ENCODE measurements at places on chromosomes 3 and 15.

DNA sequence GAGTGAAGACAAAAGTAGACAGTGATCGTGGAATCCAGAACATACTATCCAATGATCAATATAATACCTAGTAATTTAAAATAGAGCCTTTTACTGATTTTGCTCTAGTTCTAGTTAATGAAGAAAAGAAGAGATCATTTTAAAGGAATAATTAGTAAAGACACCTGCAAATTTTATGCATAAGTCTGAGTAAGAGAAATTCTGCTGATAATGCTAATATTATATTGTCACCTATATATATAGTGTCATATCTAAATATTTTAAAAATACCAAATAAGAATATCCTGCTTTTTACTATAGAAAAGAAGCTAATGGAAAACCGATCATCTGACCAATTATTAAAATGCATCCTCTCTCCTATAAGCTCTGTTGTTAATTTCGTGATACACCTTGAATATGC is 152.1 kb downstream of the CNTN4 start:
- DNase-seq, result no peak

GRCh38 chr3:107833722-107834416 is 257.0 kb downstream of the CD47 start:
- DNase-seq, result no peak

DNA sequence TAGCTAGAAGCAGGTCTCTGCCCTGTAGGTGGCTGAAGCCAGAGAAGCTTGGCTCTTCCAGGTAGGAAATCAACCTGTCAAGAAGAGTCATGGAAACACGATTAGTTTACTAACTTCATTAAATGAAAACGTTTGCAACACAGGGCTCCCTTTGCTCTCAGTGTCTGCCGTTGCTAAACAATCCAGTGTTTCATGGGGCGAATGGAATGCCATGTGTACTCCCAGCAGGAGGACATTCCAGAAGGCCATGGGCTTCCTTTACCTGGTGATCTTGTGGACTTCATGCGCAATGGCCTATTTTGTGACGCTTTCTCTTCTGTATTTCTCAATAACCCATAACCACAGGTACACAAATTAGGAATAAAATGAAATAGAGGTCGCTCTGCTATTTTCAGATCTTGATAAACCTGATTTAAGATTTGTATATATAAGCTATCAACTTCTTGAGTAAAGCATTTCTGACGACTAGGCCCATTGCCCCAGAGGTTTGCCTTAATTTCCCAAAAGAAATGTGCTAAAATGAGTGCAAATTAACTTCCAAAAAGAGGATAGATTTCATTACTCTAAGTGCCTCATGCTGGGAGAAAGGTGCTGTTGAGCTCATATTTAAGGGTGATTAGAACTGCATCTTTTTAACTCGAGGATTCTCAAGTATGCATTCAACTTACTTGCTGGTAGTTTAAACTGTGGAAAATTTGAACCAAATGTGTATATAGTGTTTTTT is 171.0 kb downstream of the EPHA3 start:
- no peak for DNase-seq

GRCh38 chr3:24254649-24255048 is 240.0 kb downstream of the THRB start:
- no peak for DNase-seq

- DNase-seq, result no peak
These were observed 59.2 kb upstream of the IL12A start for GRCh38 chr3:159929171-159930141.

GRCh38 chr3:98982351-98982750 is 80.9 kb upstream of the DCBLD2 start:
- no peak for DNase-seq

GRCh38 chr3:13662238-13662847 is 113.4 kb downstream of the FBLN2 start:
- no peak for DNase-seq

DNA sequence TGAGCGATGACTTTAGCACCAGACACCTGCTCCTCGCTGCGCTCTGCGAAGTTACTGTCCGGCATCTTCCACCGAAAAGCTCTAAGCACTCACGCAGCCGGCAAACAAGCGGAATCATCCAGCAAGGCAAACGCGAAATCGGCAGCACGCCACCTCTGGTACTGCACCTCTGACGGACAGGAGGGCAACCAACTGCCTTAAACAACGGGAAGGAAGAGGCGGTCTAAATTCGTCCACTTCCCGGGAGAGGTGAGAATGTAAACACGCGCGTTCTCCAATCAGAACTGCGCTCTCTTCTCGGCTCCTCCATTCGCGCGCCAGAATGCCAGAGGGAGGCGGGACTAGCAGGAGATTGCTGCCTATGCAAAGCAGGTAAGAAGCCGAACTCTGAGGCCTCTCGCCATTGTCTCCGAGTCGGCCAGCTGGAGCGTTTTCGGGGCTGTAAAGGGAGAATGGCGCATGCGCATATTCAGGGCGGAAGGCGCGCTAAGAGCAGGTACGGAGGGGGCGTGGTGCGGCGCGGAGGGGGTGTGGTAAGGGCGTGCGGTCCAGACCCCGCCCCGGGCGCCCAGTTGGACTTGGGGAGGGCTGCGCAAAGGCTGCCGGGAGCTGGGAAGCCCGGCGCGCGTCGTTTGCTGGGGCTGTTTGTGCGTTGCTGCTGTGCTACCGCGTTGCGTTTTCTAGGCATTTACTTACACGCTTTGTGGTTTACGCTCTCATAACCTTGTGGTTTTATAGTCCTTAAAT is at the start of the genes BTD and HACL1:
Gene BTD, plus strand, starts transcription at position 347 of the 747 bp plus-strand sequence. CDS start 33,695 bp downstream, outside the sequence.
Gene HACL1, minus strand, starts transcription at position 171 of the 747 bp plus-strand sequence. Its CDS starts 106 bp downstream, at position 65.
- peak; percentile 96 for DNase-seq

- DNase-seq, result no peak
These were observed 130.0 kb downstream of the PLCL2 start for GRCh38 chr3:17014709-17015108.

DNA sequence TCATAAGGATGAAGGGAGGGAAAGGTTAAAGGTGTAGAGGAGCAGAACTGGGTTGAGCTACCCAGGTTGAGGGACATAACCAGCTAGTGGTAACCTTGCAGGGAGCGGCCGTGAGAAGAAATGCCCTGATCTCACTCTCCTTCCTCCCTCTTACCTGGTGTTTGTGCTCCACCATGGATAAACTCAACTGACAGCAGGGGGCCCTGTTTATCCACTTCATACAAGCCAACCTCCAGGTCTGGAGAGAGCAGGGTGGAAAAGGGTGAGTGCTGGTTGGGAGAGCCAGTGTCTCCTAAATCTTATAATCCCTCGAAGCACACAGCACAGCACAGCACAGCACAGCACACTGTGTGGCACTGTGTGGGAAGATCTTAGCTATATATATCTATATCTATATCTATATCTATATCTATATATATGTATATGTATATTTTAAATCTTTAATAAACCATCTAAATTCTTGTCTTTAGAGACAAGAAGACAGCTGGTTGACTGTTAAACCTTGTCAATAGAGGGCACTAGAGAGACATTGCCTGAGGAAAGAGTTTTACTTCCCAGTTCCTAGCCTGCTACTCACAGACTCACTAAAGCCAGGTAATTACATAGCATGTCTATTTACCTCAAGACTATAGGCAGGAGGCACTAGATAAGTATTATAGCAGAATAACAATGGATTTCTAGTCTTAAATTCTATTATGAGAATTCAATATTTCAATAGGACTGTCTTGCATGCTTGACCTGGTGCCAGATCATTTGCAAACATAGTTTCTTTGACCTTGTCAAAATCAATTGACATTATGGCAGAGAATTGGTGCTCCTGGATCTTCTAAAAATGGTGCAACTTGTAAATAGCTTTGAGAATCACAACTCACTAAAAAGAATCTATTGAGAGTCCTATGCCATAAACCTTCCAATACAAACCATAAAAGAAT is 21.7 kb upstream of the FMN1 start:
- no peak for DNase-seq

GRCh38 chr15:78944202-78944625 is 632 bp downstream of the CTSH start:
- DNase-seq, result no peak

- DNase-seq, result no peak
These were observed 238.7 kb downstream of the CPNE4 start for GRCh38 chr3:131796111-131796510.

DNA sequence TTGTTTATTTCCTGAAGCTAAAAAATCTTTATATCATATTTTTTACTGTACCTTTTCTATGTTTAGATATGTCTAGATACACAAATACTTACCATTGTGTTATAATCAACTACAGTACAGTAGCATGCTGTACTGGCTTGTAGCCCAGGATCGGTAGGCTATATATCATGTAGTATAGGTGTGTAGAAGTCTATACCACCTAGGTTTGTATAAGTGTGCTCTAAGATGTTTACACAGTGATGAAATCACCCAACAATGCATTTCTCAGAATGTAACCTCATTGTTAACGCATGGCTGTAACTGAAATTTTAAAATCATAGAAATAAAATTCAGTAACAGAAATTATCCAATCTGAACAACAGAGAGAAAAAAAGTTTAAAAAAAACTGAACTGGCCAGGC is 43.2 kb downstream of the EIF3J start:
- DNase-seq, result no peak

DNA sequence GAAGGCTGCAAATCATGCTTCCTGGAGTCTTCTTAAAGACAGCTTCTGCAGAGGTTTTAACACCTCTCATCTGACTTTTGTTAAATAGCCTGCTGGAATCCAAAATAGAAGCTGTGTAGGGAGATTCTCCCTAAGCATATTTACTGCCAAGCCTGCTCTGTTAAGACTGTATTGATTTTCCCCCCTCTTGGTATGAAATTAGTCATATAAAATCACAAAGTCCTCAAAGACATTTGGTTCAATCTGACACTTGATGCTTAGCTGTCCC is 94.6 kb downstream of the ITPR1 start:
- DNase-seq, result no peak

DNA sequence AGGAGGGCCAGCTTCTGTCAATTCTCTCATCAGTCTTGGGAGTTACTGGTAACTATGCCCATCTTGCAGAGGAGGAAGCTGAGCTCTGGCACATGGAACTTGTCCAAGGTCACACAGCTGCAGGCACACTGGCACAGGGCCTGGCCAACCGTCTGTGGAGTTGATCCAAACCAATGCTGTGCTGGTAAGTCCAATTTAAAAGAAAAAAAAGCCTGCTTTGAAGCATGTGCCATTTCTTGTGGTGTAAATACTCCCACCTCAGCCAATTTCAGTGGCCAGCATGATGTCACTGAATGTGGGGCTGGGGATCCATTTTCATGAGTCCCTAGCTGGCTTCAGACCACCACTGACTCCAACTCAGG is 83.4 kb downstream of the CHSY1 start:
- DNase-seq, result no peak

GRCh38 chr3:159816512-159816911 is 172.1 kb upstream of the IL12A start:
- DNase-seq, result no peak

GRCh38 chr3:12963231-12963896 is 109.9 kb downstream of the IQSEC1 start:
- no peak for DNase-seq

- no peak for DNase-seq
These were observed 785 bp upstream of the IFT57 start for GRCh38 chr3:108222853-108223565.

GRCh38 chr15:83118968-83119367 is 11.5 kb downstream of the TM6SF1 start:
- no peak for DNase-seq

GRCh38 chr15:93610944-93611343 is 521.9 kb upstream of the RGMA start:
- DNase-seq, result no peak

GRCh38 chr15:72338617-72339321 is 18.8 kb upstream of the CELF6 start:
- DNase-seq, result no peak

- DNase-seq, result no peak
These were observed 107.2 kb upstream of the ALCAM start for GRCh38 chr3:105259496-105259895.

- no peak for DNase-seq
These were observed 17.9 kb downstream of the STT3B start for GRCh38 chr3:31550452-31551251.

DNA sequence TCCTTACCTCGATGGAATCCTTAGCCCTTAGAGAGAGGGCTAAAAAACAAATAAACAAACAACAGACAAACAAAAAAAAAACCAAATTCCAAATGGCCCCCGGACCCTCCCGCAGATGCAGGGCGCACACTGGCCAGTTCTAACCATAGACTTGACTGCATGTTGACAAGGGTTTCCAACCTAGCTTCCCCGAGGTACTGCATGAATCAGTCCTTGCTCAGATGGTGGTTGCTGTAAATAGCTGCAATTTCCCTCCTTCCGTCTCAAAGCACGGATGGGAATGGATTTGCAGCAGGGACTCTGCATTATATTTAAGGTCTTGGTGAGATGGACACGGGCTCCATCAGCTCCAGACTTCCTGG is 162.8 kb downstream of the CD47 start:
- no peak for DNase-seq

Measured in activated CD8-positive, alpha-beta memory T cell treated with anti-CD3 and anti-CD28 coated beads for 4 hours (primary cell).